ENCODE measurements at places on chromosomes 11 and 22. TPM values are rescaled to one million over a fixed set of nuclear protein-coding genes. Genes with fewer than 3 reads are reported as not detected.

MS4A4A gene
- total RNA-seq, result not detected

MORC2 gene
- 18.3 TPM for total RNA-seq

SMC1B gene
- not detected for total RNA-seq

KCNE3 gene
- total RNA-seq, result 0.41 TPM

SLN gene
- not detected for total RNA-seq

DEPDC7 gene
- 33.3 TPM for total RNA-seq

DNAJB7 gene
- not detected for total RNA-seq

RRAS2 gene
- 44.1 TPM for total RNA-seq

- H3K4me1 ChIP-seq, result no peaks in the 10 kb centered on the region
- no peaks in the 10 kb centered on the region for H3K36me3 ChIP-seq
- no peak for DNase-seq
- H3K4me3 ChIP-seq, result no peak overlapping the region
- H3K27ac ChIP-seq, result no peak overlapping the region
Measured at GRCh38 chr11:134097166-134097565, 28.3 kb downstream of the JAM3 start.

- no peaks in the 10 kb centered on the region for H3K36me3 ChIP-seq
- no peaks in the 10 kb centered on the region for H3K4me1 ChIP-seq
- H3K27me3 ChIP-seq, result peaks cover 3% of the 10 kb centered on the region
Measured at GRCh38 chr22:27134315-27134701, 476.9 kb downstream of the MIAT start.

DNA sequence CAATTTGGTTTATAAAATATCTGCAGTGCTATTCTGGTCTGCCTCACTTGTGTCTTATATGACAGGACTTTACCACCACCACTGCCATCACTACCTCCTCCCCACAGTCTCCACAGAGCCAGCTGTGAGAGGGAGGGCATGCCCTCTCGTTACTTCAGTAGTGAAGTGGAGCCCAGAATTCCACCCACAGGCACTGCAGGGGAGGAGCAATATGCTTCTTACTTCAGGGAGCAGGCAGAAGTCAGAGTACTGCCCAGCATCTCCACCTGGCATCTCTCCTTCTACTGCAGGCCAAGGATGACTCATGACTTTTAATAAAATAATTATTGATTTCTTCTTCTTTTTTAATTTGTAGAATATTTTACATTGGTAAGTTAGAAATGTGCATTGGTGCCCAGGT is 255.5 kb downstream of the DYNC2H1 start:
- H3K4me3 ChIP-seq, result no peak overlapping the region
- H3K36me3 ChIP-seq, result no peaks in the 10 kb centered on the region
- H3K4me1 ChIP-seq, result no peaks in the 10 kb centered on the region
- no peak for DNase-seq
- H3K27ac ChIP-seq, result no peak overlapping the region
- no peaks in the 10 kb centered on the region for H3K27me3 ChIP-seq

GRCh38 chr11:3101921-3102640 is 44.9 kb upstream of the CARS1 start:
- no peaks in the 10 kb centered on the region for H3K36me3 ChIP-seq
- no peak overlapping the region for H3K4me3 ChIP-seq
- H3K27me3 ChIP-seq, result peaks cover 75% of the 10 kb centered on the region
- DNase-seq, result no peak
- H3K4me1 ChIP-seq, result no peaks in the 10 kb centered on the region

DNA sequence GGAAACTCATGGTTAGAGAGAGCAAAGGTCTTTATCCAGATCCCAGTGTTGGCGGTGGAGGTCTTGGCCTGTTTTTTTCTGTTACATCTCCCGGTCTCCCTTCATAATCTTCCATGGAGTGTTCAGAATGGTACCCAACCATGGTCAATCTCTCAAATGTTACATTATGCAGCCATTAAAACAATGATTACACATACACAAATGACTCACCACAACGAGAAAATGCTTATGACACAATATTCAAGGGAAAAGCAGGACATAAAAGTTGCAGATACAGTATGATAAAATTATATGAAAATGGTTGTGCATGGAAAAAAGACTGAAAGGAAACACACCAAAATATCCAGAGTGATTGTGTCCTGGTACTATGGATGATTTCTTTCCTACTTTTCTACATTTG is 17.8 kb upstream of the CSNK1E start:
- DNase-seq, result no peak
- H3K27me3 ChIP-seq, result peaks cover 17% of the 10 kb centered on the region
- H3K4me3 ChIP-seq, result no peak overlapping the region

DNA sequence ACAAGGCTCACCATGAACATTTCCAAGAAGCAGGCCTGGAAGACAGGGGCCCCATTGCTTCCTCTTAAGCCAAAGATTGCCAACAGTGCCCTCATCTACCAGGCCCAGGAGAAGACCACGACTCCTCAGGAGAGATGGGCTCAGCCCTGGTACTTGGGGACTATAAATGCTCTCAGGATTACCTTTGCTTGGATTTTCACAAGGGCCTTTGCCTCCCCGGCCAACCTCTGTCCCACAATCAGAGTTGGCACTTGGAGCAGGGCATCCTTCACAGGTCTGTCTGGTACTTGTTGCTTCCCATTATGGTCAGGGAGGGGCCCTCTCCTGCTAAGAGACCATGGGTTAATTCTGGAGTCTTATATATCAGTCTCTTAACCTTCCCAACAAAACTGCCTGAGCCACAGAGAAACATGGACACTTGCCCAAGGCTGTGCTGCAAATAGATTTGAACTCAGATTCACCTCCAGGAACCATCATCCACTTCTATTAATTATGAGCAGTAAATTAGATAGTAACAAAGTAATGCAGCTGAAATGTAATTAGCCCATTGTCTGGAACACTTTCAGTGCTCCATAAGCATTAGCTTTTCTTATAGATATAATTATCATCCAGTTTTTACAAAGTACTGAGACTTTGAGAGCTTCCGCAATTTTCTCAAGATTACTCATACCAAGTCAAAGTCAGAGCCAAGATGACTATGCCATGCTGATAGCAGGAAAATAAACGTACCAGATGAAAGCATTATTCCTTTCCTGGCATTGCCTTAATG is 33.5 kb downstream of the POU2AF3 start:
- no peak for DNase-seq
- no peak overlapping the region for H3K4me3 ChIP-seq
- H3K4me1 ChIP-seq, result peaks cover 93% of the 10 kb centered on the region
- no peak overlapping the region for H3K27ac ChIP-seq
- H3K36me3 ChIP-seq, result no peaks in the 10 kb centered on the region
- H3K27me3 ChIP-seq, result no peaks in the 10 kb centered on the region

DNA sequence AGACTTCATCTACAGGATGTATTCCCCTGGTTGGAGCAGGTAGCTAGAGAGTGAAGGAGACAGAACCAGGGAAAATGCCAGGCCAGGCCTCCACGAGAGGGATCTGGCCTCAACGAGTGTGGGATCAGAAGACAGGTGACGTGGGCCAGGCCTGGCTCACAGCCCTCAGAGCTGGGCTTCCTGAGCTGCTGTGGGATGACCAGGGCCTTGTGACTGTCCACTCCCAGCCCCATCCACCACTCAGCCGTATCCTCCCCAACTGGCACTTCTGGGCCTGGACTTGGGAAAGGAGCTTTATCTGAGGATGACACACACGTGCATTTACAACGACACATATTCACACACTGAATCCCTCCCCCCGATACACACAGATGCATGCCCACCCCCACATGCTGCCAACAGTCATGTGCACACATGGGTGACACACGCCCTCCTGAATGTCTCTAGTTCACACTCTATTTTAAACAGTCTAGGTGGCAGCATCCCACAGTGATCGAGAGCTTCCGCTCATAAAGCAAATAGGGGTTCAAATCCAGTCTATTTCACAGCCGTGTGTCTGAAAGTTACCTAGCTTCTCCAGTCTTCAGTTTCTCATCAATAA is 93.1 kb downstream of the TP53I11 start:
- H3K27me3 ChIP-seq, result peaks cover 3% of the 10 kb centered on the region
- H3K36me3 ChIP-seq, result no peaks in the 10 kb centered on the region
- H3K4me3 ChIP-seq, result no peak overlapping the region
- H3K27ac ChIP-seq, result no peak overlapping the region
- DNase-seq, result no peak
- H3K4me1 ChIP-seq, result no peaks in the 10 kb centered on the region

DNA sequence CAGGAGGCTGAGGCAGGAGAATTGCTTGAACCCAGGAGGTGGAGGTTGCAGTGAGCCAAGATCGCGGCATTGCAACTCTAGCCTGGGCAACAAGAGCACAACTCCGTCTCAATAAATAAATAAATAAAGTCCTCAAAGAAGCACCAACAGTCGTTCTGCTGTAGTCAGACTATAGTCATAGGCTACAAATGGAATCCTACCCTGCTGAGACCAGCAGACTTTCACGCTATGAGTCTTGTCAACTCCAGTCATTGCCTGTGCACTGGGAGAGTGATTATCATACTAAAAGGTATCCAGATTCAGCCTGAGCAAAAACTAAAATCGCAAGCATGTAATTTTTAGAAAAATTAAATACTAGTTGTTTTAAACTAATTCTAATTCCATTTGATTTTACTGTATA is 19.6 kb downstream of the USP28 start:
- DNase-seq, result no peak
- H3K27ac ChIP-seq, result no peak overlapping the region
- H3K27me3 ChIP-seq, result no peaks in the 10 kb centered on the region
- peaks cover 3% of the 10 kb centered on the region for H3K36me3 ChIP-seq
- no peak overlapping the region for H3K4me3 ChIP-seq
- peaks cover 14% of the 10 kb centered on the region for H3K4me1 ChIP-seq

GRCh38 chr11:134069426-134070341 is 812 bp downstream of the JAM3 start:
- H3K27ac ChIP-seq, result no peak overlapping the region
- no peak for DNase-seq
- no peaks in the 10 kb centered on the region for H3K36me3 ChIP-seq
- H3K4me1 ChIP-seq, result no peaks in the 10 kb centered on the region
- H3K27me3 ChIP-seq, result peaks cover 27% of the 10 kb centered on the region
- peak overlapping the region; percentile 58 for H3K4me3 ChIP-seq

GRCh38 chr11:90220391-90220790 is 2.5 kb downstream of the CHORDC1 start:
- peaks cover 1% of the 10 kb centered on the region for H3K36me3 ChIP-seq
- no peak for DNase-seq
- H3K4me3 ChIP-seq, result peak overlapping the region; percentile 83
- H3K4me1 ChIP-seq, result peaks cover 32% of the 10 kb centered on the region
- no peak overlapping the region for H3K27ac ChIP-seq
